SJCRH30 (cell line): ENCODE measurements at places on chromosomes 7 and 10.
A peak's percentile ranks its signal among the peaks of the same experiment; 100 is the strongest.

- no peak for DNase-seq
- H3K27ac ChIP-seq, result no peak overlapping the region
- H3K36me3 ChIP-seq, result no peaks in the 10 kb centered on the region
- H3K4me3 ChIP-seq, result no peak overlapping the region
Observed at GRCh38 chr10:62657244-62657835, 147.2 kb upstream of the ADO start.

DNA sequence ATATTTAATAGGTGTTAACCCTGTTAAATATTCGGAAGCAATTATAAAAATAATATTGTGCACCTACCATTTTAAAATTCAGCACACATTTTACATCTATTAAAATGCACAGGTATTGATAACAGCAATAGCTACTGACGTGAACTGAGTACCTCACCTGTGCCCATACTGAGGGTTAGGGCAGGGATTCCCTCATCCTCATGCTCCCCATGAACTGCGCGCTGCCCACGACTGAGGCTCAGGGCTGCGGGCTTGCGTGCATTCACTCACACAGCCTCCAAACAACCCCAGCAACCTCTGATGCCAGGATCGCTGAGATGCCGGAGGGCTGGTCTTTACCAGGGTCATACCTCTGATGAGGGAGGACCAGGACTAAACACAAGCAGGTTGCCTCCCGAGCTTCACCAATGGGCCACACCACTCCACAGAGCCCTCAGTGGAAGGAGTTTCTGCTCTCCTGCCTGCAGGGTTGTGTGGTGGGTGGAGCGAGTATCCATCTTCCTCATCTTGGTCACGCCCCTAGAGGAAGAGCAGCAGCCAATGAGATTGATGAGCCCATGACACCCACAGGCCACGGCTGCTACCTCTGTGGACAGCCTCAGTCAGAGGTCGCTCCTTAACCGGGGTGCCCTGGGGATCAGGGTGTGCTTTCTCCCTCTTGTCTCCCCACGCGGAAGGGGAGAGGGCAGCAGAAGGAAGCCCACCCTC lies 478.3 kb downstream of the TNS3 start:
- no peaks in the 10 kb centered on the region for H3K36me3 ChIP-seq
- no peaks in the 10 kb centered on the region for H3K27me3 ChIP-seq
- no peaks in the 10 kb centered on the region for H3K4me1 ChIP-seq

GRCh38 chr10:27625452-27626211 lies 120.0 kb downstream of the MKX start:
- no peaks in the 10 kb centered on the region for H3K36me3 ChIP-seq
- no peak overlapping the region for H3K4me3 ChIP-seq
- no peak for DNase-seq
- H3K4me1 ChIP-seq, result peaks cover 7% of the 10 kb centered on the region
- H3K27me3 ChIP-seq, result no peaks in the 10 kb centered on the region
- no peak overlapping the region for H3K27ac ChIP-seq

- H3K4me3 ChIP-seq, result no peak overlapping the region
- H3K4me1 ChIP-seq, result no peaks in the 10 kb centered on the region
- H3K27me3 ChIP-seq, result no peaks in the 10 kb centered on the region
- H3K27ac ChIP-seq, result no peak overlapping the region
Observed at GRCh38 chr10:87763086-87763861, 54.8 kb downstream of the ATAD1 start.

DNA sequence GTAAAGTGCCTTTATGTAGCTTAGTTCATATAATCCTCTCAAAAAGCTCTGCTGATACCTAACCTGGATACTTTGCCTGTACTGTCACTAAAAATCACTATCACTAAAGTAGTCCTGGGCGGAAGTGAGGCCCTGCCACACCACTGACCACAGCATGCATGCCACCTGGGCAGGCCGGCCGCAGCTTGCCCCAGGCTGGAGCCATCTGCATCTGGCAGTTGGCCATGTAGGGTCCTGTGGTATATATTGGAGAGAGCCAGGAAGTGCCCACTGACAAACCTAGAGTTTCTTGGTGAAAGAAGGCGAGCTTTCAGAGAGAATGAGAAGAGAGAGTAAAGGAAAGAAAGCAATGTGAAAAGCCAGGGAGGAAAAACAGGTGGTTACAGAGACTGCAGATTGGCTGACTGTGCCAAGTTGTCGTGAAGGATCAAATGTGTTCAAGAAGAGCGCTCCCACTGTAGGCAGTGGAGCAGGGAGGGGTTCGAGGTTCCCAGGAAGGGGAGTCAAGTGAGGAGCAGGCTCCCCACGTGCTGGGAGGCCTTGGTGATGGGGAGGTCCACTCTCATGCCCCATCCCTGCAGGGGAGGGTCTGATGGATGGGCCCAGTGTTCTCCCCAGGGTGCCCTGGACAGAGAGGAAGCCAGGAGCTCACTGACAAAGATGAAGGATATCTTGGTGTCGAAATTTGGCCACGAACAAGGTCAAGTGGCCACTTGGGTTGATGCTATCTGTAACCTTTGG lies 13.6 kb downstream of the LOXL4 start:
- H3K4me1 ChIP-seq, result no peaks in the 10 kb centered on the region
- no peak for DNase-seq
- H3K4me3 ChIP-seq, result no peak overlapping the region
- H3K36me3 ChIP-seq, result 0 out of 2 replicates have a peak, but pooled peaks cover 5% of the 10 kb centered on the region
- H3K27ac ChIP-seq, result no peak overlapping the region

- no peaks in the 10 kb centered on the region for H3K36me3 ChIP-seq
- H3K27me3 ChIP-seq, result no peaks in the 10 kb centered on the region
- no peak for DNase-seq
- no peaks in the 10 kb centered on the region for H3K4me1 ChIP-seq
Observed at GRCh38 chr7:29593459-29593858, 29.8 kb downstream of the PRR15 start.

DNA sequence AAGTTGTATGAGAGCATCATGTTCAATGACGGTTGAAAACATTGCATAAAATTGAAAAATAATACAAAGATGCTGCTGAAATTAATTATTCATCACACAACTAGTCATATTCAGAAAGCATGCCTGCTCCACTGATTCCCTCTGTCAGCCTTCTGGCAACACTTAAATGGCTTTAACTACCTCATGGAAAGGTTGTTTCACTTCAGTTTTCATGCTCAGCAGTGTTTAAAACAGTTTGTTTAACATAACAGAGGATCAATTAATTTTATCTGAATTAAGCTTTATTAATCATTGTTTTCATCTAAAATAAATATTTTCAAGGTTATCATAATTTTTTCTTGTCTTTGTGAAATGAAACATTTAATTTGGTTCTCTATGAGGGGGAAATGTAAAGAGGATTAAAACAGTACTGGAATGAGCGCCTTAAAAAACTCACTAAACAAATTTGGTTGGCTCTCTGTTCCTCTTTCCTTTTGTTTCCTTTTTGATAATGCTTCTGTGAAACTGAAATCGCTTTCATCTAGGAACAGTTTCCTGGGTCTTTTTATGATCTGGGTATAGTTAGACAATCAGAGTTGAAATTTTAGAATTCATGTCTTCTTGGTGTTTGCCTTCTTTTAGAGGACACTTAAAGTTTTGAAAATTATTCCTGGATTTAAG lies 427.4 kb downstream of the SH2D4B start:
- H3K36me3 ChIP-seq, result no peaks in the 10 kb centered on the region
- no peak overlapping the region for H3K4me3 ChIP-seq
- H3K27me3 ChIP-seq, result no peaks in the 10 kb centered on the region
- H3K4me1 ChIP-seq, result no peaks in the 10 kb centered on the region

GRCh38 chr7:102836191-102836919 lies 76.4 kb upstream of the LRRC17 start:
- H3K36me3 ChIP-seq, result no peaks in the 10 kb centered on the region
- peak overlapping the region; percentile 68 for H3K27ac ChIP-seq
- peak; percentile 60 for DNase-seq

DNA sequence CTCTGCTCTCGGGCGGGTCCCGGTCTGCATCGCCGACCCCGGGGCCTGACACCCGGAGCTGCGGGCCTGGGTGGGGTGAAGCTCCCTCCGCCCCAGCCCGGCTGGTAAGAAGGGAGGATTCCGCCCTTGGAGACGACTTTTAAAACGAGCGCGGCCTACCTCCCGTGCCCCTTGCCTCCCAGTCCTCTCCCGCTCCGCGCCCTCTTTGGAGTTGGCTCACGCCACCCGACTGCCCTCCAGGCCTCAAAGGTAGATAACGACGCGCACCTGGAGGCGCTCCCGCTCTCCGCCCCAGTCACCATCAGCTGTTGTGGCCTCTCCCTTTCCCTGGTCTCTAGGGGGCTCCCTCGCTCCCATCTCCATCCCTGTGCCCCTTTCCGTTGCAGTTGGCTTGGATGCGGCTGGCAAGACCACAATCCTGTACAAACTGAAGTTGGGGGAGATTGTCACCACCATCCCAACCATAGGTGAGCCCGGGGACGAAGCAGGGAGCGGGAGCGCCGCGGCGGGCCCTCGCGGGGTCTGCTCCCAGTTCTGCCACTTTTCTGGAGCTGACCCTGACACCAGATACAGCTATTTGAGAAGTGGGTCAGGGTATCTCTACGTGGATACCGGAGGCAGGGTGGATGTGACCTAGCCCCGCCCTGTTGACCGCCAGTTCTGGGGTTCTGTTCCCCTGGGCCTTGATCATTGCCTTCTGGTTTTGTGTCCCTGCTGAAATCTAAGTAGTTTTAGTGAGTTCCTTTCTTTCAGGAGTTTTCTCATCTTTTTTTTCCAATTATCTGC lies 679 bp downstream of the ARF5 start:
- peak overlapping the region; percentile 97 for H3K4me3 ChIP-seq
- peaks cover 10% of the 10 kb centered on the region for H3K36me3 ChIP-seq
- 0 out of 2 replicates have a peak, but pooled peaks cover 2% of the 10 kb centered on the region for H3K4me1 ChIP-seq

- no peak overlapping the region for H3K4me3 ChIP-seq
- no peaks in the 10 kb centered on the region for H3K27me3 ChIP-seq
- DNase-seq, result no peak
Observed at GRCh38 chr7:14936554-14936953, 34.0 kb upstream of the DGKB start.

DNA sequence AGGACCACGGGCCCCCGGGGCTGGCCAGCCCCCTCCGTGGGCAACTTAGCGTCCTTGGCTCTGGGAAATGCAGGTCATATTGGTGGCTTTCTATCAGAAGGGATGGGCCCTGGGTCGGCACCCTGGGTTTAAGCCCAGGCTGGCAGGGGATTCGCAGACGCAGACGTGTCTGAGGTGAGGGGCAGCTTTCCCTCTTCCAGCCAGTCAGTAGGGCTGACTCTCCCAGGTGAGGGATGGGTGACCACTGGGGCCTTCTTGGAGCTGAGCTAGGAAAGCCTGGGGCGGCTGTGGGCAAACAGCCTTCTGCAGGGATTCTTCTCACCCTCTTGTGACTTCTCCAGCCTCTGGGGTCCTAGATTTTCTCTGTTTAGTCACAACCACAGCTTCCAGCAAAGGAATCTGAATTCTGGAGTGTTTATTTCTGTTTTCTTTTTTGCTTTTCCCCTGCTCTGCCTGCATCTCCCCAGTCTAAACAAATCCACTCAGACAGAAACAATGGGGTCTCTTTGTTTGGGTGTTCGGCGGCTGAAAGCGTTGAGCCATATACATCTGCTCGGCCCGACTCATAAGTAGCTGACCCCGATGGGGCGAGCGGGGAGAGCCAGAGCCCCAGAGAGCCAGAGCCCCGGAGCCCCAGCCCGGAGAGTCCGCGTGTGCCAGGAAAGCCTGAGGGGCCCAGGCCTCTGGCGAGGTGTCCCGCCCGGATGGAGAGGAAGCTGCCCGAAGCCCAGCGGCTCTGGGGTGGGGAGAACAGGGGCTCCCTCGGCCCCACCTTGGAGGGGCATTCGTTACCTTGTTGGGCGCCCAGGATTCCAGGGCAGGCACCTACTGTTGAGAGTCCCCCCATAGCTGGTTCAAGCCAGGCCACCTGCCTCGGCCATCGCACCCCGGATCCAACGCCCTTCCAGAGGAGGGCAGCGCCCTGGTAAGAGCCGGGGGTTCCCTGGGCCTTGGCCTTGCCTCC lies 2.0 kb downstream of the MNX1 start:
- no peaks in the 10 kb centered on the region for H3K36me3 ChIP-seq
- H3K27ac ChIP-seq, result no peak overlapping the region
- no peak for DNase-seq
- H3K4me3 ChIP-seq, result no peak overlapping the region; the same call in 1 of the 2 replicates
- H3K27me3 ChIP-seq, result peaks cover 20% of the 10 kb centered on the region

GRCh38 chr10:23512355-23513058 lies 73.6 kb downstream of the OTUD1 start:
- no peaks in the 10 kb centered on the region for H3K27me3 ChIP-seq
- no peaks in the 10 kb centered on the region for H3K36me3 ChIP-seq
- peaks cover 3% of the 10 kb centered on the region for H3K4me1 ChIP-seq

- DNase-seq, result peak; percentile 87
- H3K4me1 ChIP-seq, result peaks cover 12% of the 10 kb centered on the region
- no peaks in the 10 kb centered on the region for H3K36me3 ChIP-seq
- peak overlapping the region; percentile 10; the same call in 1 of the 2 replicates for H3K27ac ChIP-seq
- no peak overlapping the region for H3K4me3 ChIP-seq
- no peaks in the 10 kb centered on the region for H3K27me3 ChIP-seq
Observed at GRCh38 chr7:24069751-24070150, 214.2 kb upstream of the NPY start.

GRCh38 chr10:71241114-71241829 lies 28.9 kb downstream of the UNC5B start:
- H3K36me3 ChIP-seq, result no peaks in the 10 kb centered on the region
- H3K27ac ChIP-seq, result no peak overlapping the region
- H3K27me3 ChIP-seq, result no peaks in the 10 kb centered on the region
- H3K4me3 ChIP-seq, result no peak overlapping the region
- H3K4me1 ChIP-seq, result no peaks in the 10 kb centered on the region
